Activated CD4-positive, alpha-beta T cell treated with anti-CD3 and anti-CD28 coated beads, Interleukin-2, amount 10 ng/mL, durations not matched to agents 7 days and 5 days (primary cell): ENCODE measurements at places on chromosomes 2 and 18. TPM values are rescaled to one million over a fixed set of nuclear protein-coding genes. Genes with fewer than 3 reads are reported as not detected.

DCC gene
- not detected for total RNA-seq

ALPG gene
- total RNA-seq: not detected

C2orf66 gene
- total RNA-seq: 0.44 TPM

BMP10 gene
- not detected for total RNA-seq

DNA sequence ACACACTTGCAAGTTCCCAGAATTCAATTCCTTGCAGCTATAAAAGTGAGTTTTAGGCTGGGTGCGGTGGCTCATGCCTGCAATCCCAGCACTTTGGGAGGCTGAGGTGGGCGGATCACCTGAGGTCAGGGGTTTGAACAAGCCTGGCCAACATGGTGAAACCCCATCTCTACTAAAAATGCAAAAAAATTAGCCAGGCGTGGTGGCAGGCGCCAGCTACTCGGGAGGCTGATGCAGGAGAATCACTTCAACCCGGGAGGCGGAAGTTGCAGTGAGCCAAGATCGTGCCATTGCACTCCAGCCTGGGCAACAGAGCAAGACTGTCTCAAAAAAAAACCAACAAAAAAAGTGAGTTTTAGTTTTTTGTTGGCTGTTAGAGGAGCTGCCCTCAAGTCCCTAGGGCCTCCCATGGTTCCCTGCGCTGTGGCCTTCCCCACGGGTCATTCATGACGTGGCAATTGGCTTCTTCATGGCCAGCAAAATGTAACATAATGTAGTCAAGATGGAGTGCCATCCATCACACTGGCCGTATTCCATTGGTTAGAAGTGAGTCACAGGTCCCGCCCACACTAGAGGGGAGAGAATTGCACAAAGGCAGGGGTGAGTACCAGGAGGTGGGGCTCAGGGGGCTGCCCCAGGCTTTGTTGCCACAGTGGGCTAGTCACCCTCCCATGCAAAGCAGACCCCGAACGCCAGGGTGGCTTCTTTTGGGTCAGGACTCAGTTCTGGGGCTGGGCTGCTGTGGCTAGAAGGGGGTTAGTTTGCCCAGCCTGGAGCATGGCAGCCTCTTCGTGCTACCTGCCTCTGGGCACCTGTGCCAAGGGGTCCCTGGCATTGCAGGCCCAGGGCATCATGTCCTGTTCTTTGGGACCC is 37.7 kb upstream of the INHBB start:
- H3K27me3 ChIP-seq: no peaks in the 10 kb centered on the region
- H3K4me1 ChIP-seq: peaks cover 29% of the 10 kb centered on the region
- peaks cover 4% of the 10 kb centered on the region for H3K36me3 ChIP-seq

DNA sequence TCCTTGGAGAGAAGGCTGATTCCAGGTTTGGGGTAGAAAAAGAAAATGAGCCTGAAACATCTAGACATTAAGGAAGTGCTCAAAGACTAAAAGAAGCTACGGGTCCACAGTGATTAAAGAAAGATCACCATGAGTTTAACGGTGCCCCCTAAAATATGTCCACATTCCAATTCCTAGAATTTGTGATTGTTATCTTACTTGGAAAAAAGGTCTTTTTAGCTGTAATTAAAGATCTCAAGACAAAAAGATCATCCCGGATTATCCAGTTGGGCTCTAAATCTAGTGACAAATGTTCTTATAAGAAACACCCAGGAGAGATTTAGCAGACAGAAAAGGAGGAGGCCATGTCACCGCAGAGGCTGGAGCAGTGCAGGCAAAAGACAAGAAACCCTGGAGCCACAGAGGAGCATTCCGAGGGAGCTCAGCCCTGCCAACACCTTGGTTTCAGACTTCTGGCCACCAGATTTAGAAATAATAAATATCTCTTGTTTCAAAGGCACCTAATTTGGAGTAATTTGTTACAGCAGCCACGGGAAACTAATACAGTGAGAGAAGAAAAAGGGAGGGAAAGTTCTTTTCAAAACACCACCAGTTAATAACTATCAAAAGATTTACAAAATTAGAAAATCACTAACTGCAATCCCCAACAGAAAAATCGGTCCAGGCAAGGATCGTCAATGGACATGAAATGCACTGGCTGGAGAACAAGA is 8.5 kb downstream of the UXS1 start:
- H3K27ac ChIP-seq: no peak overlapping the region
- DNase-seq: no peak
- H3K27me3 ChIP-seq: no peaks in the 10 kb centered on the region
- H3K4me3 ChIP-seq: no peak overlapping the region
- H3K4me1 ChIP-seq: peaks cover 72% of the 10 kb centered on the region

DNA sequence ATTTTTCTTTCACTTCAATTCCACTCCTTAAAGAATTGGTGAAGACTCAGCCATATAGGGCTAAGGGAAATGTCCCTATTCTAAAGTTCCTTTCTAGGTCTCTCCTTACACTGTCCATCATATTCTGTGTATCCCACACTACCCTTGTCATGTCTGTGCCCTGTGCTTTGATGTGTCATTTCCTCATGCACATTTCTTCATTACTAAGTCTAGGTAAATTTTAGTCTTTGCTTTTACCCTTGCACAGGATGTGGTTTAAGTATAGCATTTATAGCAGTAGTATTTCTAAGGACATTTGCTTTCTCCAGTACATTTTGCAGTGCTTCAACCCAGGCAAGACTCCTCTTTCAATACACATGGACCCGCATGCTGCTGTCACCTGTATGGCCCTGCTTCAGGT is 221.5 kb upstream of the ACVR2A start:
- peak; percentile 44 for DNase-seq
- peak overlapping the region; percentile 79 for H3K27ac ChIP-seq
- no peaks in the 10 kb centered on the region for H3K27me3 ChIP-seq
- peaks cover 22% of the 10 kb centered on the region for H3K4me1 ChIP-seq
- H3K4me3 ChIP-seq: no peak overlapping the region
- H3K36me3 ChIP-seq: peaks cover 2% of the 10 kb centered on the region

GRCh38 chr2:206240327-206240726 is 34.1 kb upstream of the ZDBF2 start:
- H3K4me3 ChIP-seq: no peak overlapping the region
- no peak for DNase-seq
- no peaks in the 10 kb centered on the region for H3K36me3 ChIP-seq
- H3K27ac ChIP-seq: peak overlapping the region; percentile 48

GRCh38 chr18:55779691-55780585 is 191.9 kb upstream of the TCF4 start:
- H3K27me3 ChIP-seq: peaks cover 48% of the 10 kb centered on the region
- H3K4me3 ChIP-seq: peak overlapping the region; percentile 48
- H3K27ac ChIP-seq: peak overlapping the region; percentile 13

- H3K36me3 ChIP-seq: peaks cover 56% of the 10 kb centered on the region
- H3K4me1 ChIP-seq: peaks cover 69% of the 10 kb centered on the region
- no peaks in the 10 kb centered on the region for H3K27me3 ChIP-seq
- H3K4me3 ChIP-seq: peak overlapping the region; percentile 45
Measured at GRCh38 chr2:70044290-70045040, 42.8 kb upstream of the PCBP1 start.

- no peaks in the 10 kb centered on the region for H3K4me1 ChIP-seq
- no peaks in the 10 kb centered on the region for H3K36me3 ChIP-seq
- no peak overlapping the region for H3K4me3 ChIP-seq
- no peak overlapping the region for H3K27ac ChIP-seq
Measured at GRCh38 chr2:215738351-215738750, 275.0 kb downstream of the MREG start.

DNA sequence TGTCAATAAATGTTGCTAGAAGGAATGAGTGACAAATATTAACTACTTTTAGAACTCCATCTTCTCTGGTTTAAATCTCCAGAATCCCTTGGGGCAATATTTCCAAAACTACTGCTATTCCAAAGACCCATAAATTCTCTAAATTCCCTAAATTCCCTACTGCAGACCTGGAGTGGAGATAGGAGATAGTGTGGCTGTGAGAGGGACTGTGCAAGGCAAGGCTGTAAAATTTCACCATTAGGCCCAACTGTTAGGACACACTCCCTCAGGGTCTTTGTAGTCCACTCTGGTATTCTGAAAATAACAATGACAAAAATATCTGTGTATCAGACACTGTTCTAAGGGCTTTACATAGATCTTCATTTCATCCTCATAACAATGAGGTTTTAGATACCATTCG is 67.9 kb downstream of the MYL12B start:
- DNase-seq: no peak
- no peak overlapping the region for H3K4me3 ChIP-seq
- peaks cover 6% of the 10 kb centered on the region for H3K27me3 ChIP-seq
- H3K36me3 ChIP-seq: no peaks in the 10 kb centered on the region
- no peaks in the 10 kb centered on the region for H3K4me1 ChIP-seq

GRCh38 chr2:153163055-153163454 is 315.5 kb downstream of the RPRM start:
- DNase-seq: no peak
- no peak overlapping the region for H3K4me3 ChIP-seq
- H3K4me1 ChIP-seq: no peaks in the 10 kb centered on the region
- no peak overlapping the region for H3K27ac ChIP-seq
- no peaks in the 10 kb centered on the region for H3K27me3 ChIP-seq
- no peaks in the 10 kb centered on the region for H3K36me3 ChIP-seq

- no peaks in the 10 kb centered on the region for H3K27me3 ChIP-seq
- no peak overlapping the region for H3K4me3 ChIP-seq
- no peak for DNase-seq
- H3K4me1 ChIP-seq: no peaks in the 10 kb centered on the region
Measured at GRCh38 chr2:237092920-237093781, 7.5 kb downstream of the COPS8 start.

- H3K27me3 ChIP-seq: no peaks in the 10 kb centered on the region
- no peaks in the 10 kb centered on the region for H3K4me1 ChIP-seq
- H3K36me3 ChIP-seq: no peaks in the 10 kb centered on the region
- no peak overlapping the region for H3K27ac ChIP-seq
Measured at GRCh38 chr2:193668557-193669323, 1474.0 kb upstream of the TMEFF2 start.

- H3K27ac ChIP-seq: no peak overlapping the region
- no peaks in the 10 kb centered on the region for H3K4me1 ChIP-seq
- no peaks in the 10 kb centered on the region for H3K27me3 ChIP-seq
- H3K36me3 ChIP-seq: no peaks in the 10 kb centered on the region
Measured at GRCh38 chr2:66962716-66963115, 434.4 kb upstream of the ETAA1 start.

DNA sequence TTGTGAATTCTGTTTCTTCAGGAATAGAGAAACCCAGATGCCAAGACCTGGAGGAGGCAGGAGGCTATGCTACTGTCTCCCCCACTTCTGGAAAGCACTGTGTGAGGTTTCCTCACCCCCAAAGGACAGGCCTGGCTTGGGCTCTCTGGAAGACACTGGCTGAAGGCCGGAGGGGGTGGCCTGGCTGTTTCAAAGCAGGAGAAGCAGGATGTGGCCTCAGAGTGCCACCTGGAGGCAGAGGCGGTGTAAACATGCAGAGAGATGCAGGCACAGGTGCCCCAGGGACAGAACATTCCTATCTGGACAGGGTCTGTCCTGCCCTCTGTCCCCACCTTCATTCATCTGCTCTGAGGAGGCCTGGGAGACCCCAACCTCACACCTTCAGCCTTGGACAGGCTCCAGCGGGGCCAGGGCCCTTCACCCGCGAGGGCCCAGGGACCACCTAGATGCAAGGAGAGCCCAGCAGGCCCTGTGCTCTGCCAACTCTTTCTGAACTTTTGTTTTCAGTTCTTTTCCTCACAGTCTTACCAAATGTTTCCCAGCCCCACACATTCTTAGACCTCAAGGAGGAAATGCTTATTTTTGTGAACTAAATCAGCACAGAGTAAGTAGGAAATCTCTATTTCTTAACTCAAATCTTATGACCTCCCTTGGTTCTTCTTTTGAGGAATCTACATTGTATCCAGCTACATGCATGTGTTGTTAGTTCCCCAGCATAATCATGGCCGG is 79.2 kb downstream of the LONRF2 start:
- peaks cover 3% of the 10 kb centered on the region for H3K27me3 ChIP-seq
- no peaks in the 10 kb centered on the region for H3K36me3 ChIP-seq
- no peaks in the 10 kb centered on the region for H3K4me1 ChIP-seq
- H3K4me3 ChIP-seq: no peak overlapping the region

- H3K27me3 ChIP-seq: no peaks in the 10 kb centered on the region
- no peaks in the 10 kb centered on the region for H3K36me3 ChIP-seq
- no peaks in the 10 kb centered on the region for H3K4me1 ChIP-seq
- H3K27ac ChIP-seq: no peak overlapping the region
Measured at GRCh38 chr2:192515937-192516336, 321.2 kb upstream of the TMEFF2 start.

GRCh38 chr2:29290293-29291047 is 175.3 kb downstream of the CLIP4 start:
- no peak overlapping the region for H3K4me3 ChIP-seq
- H3K36me3 ChIP-seq: no peaks in the 10 kb centered on the region
- no peak for DNase-seq
- no peak overlapping the region for H3K27ac ChIP-seq

- H3K4me1 ChIP-seq: no peaks in the 10 kb centered on the region
- no peaks in the 10 kb centered on the region for H3K27me3 ChIP-seq
- DNase-seq: no peak
- no peak overlapping the region for H3K4me3 ChIP-seq
Measured at GRCh38 chr2:145547620-145548019, 1027.7 kb upstream of the ZEB2 start.

DNA sequence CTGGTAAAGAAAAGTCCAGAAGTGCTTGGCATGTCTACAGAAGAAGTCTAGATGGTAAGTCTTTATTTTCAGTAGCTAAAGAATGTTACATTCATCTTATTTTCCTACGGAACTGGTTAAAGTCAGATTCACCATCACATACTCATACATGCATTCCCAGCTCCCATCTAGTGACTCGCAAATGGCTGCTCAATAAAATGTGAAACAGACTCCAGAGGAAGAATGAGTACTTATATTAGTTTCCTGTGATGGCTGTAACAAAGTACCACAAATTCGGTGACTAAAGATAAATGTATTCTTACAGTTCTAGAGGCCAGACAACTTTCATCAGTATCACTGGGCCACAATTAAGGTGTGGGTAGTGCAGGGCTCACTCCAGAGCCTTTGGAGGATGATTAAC is 797.2 kb downstream of the SATB2 start:
- H3K4me1 ChIP-seq: no peaks in the 10 kb centered on the region
- no peak overlapping the region for H3K27ac ChIP-seq
- H3K4me3 ChIP-seq: no peak overlapping the region
- no peaks in the 10 kb centered on the region for H3K27me3 ChIP-seq
- DNase-seq: no peak

GRCh38 chr18:58908006-58908405 is 43.3 kb downstream of the ZNF532 start:
- no peak for DNase-seq
- no peaks in the 10 kb centered on the region for H3K36me3 ChIP-seq
- H3K27ac ChIP-seq: no peak overlapping the region

DNA sequence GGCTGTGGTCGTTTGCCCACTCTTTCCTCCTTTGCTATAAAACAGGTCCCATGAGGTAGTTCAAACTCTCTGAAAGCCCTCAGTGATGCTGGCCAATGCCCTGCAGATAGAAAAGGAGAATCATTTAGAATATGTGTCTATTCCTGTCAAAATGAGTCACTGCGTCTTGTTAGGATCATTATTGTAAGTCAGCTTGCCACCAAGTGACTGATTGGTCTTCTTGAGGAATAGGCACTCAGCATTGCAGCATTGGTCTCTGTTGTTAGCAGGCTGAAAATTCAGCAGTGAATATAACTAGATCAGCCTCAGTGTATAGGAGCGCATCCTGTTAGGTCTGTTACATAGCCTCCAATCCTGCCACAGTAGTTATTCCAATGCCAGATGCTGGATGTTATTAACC is 28.9 kb downstream of the PRKRA start:
- peaks cover 24% of the 10 kb centered on the region for H3K4me1 ChIP-seq
- no peak overlapping the region for H3K27ac ChIP-seq
- H3K36me3 ChIP-seq: peaks cover 46% of the 10 kb centered on the region
- no peaks in the 10 kb centered on the region for H3K27me3 ChIP-seq

GRCh38 chr2:230356084-230356483 is 29.1 kb downstream of the SP140L start:
- H3K36me3 ChIP-seq: peaks cover 71% of the 10 kb centered on the region
- no peaks in the 10 kb centered on the region for H3K27me3 ChIP-seq
- no peak overlapping the region for H3K27ac ChIP-seq
- H3K4me1 ChIP-seq: peaks cover 11% of the 10 kb centered on the region
- H3K4me3 ChIP-seq: no peak overlapping the region
